Caki2 (cell line): ENCODE measurements at places on chromosomes 3 and 15. TPM values are rescaled to one million over a fixed set of nuclear protein-coding genes. Genes with fewer than 3 reads are reported as not detected.

GRCh38 chr3:188583341-188584161 is 429.6 kb downstream of the LPP start:
- peak; percentile 3 for DNase-seq

GOLGA6D gene
- total RNA-seq: not detected in 2 replicates

DNA sequence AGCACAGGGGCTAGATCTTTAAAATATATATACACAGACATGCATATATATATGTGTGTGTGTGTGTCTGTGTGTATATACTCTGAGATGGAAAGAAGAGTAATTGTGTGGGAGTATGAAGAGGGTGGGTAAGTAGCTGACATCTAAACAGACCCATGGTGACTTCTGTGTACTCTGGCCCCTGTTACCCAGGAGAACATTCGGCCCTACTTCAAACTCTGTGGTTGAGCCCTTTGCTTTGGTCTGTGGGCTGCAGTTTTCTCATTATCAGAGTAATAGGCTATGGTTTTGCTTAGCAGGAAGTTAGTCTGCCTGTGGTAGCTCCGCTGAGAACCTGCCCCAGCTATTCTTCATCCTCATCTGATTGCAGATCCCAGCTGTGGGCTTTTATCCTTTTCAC is 141.4 kb downstream of the RBPMS2 start:
- DNase-seq: no peak

DNA sequence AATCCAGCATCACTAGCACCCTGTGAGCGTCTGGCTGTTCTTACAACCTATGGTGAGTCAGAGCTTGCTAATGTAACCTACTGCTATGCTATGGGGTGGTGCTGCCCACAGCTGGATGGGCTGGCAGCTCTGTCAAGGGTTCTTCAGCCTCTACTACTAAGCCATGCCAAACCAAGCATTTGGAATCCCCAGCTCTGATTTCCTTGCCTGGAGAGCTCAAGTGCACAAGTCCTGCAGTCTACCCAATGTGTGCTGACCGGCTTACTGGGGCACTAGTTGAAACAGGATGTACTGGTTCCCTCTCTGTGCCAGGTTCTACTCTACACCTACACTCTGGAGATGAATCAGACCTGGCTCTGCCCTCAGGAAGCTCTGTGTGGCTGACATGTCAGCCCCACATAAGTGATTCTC is 4.2 kb downstream of the TEX264 start:
- DNase-seq: no peak

- no peak for DNase-seq
Measured at GRCh38 chr3:51958603-51959521, 3.7 kb downstream of the GPR62 start.

PRR20G gene
- total RNA-seq: not detected in 2 replicates

RTP3 gene
- not detected in 2 replicates for total RNA-seq

- no peak for DNase-seq
Measured at GRCh38 chr3:41178576-41178975, 20.7 kb upstream of the CTNNB1 start.

CILP gene
- not detected in 2 replicates for total RNA-seq

DNA sequence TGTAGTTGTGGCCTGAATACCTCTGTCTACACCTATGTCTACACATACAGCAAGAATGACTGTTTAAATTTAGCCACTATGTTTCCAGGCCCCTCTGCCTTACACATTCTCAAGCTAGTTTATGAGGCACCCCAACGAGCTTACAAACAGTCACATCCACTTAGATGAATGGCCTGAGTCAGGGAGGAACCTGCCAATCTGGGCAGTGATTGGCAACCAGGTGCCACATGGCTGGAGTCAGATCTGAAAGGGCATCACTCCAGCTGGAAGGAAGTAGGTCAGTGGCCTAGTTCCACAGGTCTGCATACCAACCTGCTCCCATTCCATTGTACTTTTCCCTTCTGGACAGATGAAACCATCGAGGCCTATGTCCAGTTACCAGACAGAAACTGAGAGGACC is 136.3 kb downstream of the FOXP1 start:
- no peak for DNase-seq

- DNase-seq: no peak
Measured at GRCh38 chr15:53693729-53694475, 65.6 kb downstream of the WDR72 start.

PSTPIP1 gene
- not detected in 2 replicates for total RNA-seq

DNA sequence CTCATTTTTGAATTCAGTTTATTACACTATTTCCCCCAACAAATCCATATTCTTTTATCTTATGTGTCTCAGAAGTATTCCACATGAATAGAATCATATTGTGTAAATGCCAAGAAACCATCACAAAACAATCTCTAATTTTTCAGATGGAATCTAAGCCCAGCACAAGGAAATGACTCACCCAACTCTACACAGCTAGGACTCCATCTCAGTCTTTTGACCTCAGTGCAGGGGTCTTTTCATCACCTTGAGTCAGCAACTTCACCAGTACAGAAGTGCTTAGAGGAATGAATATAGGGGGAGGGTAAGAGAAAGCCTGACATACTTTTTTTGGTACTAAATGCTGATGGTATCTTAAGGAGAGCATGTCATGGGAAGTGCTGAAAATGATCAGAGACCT is 169.3 kb upstream of the LRRN1 start:
- DNase-seq: no peak

DNA sequence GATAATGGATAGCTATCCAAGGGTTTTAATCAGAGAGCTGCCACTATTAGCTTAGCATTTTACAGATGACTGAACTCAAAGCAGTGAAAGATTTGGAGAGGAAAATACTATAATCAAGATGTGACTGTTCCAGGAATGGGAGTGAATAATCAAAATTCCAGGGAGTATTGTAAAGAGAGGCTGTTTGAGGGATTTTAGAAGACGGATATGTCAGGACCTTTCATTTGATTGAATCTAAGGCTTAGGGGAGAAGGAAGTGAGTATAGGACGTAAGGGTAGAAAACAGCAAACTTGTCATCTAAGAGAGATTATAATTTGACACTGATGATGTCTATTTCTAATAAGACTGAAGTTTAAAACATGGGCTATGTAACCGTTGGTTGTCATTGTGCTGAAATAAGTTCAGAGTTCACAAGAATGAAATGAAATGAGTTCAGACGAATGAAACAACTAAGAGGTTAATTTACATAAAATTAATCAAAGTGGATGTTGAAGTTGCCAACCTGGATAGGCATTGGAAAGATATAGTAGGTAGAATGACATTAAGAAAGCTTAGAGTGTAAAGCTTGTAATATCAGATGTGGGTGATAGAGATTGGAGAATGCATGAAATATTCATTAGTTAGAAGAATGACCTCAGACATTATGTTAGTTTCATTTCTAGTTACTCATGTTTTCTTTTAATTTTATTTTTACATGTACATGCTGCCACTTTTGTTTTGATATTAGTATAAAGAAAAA is 842.8 kb downstream of the SI start:
- DNase-seq: peak; percentile 19
